ENCODE measurements at places on chromosomes 2 and 18.
A peak's percentile ranks its signal among the peaks of the same experiment; 100 is the strongest.

DNA sequence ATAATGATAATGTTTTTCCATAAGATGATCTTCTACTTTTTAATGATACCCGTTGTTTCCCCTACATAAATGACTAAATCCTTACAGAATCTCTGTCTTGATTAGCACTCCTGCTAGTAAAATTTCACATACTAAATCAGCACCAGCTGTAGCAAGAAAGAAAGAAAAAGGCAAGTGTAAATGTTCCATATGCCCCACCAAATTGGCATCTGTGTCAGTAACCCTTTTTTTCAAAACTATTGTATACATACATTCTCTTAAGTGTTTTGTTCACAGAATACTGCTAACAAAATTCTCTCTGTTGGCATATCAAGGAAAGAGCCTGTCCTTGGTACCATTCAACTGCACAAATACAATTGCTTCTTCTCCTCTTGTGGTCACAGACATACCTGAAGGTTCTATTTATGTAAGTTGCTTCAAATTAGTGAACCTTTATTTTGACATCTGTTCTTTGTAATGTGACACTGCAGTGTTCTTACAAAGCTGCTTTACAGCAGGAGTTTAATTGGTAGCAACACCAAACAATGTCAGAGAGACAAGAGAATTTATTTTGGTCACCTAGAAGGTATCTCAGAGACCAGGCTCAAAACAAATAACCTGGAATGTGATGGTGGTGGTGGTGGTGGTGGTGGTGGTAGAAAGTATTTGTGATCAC lies 641.9 kb downstream of the ZEB2 start:
- no peak for DNase-seq

DNA sequence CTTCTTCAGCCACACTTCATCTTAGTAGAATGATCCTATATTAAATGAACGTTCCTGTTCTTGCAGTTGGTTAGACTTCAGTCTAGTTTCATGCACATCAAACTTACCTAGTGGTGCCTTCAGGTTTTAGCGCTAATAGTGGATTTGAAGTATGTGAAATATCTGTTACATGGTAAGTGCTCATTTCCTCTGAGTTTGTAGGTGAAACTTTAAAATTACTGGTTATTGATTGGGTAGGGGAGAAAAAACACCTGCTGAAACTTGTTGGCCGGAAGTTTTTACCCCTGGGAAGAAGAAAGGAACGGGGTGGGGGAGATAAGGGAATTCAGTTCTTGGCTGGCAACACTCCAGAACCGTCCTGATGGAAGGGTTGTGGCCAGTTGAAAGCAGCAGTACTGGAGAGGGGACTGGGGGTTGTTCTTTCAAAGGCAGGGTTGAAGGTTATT lies 112.8 kb downstream of the SPTBN1 start:
- no peak for DNase-seq

DNA sequence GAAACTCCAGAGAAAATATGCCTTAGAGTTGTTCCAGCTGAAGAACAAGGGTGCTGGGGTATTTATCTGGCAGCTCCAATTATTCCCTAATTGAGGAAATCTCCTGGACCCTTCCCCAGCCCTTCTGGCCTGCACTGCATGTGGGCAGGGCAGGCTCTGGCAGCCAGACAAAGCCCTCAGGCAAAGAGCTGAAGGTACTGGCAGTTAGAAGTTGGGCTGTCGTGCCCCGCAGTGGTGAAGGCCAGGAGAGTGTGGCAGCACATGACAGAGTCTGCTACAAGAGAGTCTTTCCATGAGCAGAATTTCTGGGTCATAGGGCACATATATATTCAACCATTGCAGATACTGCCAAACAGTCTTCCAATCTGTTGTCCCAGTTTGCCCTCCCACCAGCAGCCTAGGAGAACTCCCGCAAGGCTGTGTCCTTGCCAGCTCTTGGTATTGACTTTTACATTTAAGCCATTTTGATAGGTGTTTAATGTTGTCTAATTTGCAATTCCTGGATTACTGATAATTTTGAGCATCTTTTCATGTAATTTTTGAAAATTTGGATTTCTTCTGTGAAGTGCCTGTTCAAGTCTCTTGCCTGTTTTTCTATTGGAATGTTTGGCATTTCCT lies 26.6 kb downstream of the ONECUT2 start:
- DNase-seq, result no peak

GRCh38 chr2:159946326-159946999 lies 116.0 kb downstream of the PLA2R1 start:
- DNase-seq, result no peak

DNA sequence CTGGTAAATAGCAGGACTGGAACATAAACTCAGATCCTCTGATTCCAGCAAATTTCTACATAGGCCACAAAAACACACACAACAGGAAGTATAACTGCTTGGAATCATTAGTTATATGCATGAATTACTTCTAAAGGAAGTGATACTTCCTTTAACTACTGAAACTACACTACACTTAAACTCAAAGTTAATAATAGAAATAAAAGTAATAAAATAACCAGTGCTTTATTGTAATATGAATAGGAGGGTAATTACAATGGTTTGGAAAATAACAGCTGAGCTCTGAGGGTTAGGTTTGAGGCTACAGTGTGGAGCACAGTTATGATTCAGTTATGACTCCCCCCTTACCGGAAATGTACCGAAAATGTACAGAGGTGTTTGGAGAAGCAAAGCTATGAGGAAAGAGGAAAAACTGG lies 18.5 kb upstream of the POLI start:
- no peak for DNase-seq

DNA sequence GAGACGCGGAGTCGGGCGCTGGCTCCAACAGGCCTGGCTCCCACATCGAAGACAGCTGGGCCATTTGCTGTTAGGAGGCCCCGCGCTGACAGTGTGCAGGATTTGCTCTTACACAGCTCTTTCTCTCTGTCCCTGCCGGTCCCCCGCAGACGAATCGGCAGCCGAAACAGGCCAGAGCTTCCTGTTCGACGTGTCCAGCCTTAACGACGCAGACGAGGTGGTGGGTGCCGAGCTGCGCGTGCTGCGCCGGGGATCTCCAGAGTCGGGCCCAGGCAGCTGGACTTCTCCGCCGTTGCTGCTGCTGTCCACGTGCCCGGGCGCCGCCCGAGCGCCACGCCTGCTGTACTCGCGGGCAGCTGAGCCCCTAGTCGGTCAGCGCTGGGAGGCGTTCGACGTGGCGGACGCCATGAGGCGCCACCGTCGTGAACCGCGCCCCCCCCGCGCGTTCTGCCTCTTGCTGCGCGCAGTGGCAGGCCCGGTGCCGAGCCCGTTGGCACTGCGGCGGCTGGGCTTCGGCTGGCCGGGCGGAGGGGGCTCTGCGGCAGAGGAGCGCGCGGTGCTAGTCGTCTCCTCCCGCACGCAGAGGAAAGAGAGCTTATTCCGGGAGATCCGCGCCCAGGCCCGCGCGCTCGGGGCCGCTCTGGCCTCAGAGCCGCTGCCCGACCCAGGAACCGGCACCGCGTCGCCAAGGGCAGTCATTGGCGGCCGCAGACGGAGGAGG lies 3.5 kb downstream of the GDF7 start:
- DNase-seq, result no peak

DNA sequence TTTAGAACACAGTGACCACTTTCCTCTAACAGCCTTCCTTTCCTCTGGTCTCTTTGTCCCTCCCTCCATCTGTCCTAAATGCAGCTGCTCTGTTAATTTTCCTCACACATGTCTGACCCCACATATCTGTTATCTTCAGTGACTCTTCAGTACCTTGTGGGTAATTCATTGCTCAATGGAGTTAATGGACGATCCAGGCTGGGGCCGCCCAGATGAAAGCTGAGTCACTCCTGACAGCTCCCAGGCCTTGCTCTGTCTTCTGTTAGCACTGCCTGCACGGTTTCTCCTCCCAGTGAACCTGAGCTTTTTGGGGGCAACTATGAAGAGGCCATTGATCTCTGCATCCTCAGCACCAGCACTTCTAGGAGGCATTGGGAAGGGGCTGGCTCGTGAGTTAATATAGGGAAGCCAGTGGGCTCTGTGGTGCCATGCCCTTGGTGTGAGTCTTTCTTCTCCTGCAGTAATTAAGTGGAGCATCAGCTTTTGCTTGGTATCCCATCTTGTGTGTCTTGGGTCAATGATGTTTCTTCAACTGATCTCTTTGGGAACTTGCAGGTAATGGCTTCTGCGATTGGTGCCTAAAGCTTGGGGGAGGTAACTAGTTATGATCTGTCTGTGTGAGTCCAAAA lies 67.3 kb downstream of the SNORC start:
- no peak for DNase-seq

DNA sequence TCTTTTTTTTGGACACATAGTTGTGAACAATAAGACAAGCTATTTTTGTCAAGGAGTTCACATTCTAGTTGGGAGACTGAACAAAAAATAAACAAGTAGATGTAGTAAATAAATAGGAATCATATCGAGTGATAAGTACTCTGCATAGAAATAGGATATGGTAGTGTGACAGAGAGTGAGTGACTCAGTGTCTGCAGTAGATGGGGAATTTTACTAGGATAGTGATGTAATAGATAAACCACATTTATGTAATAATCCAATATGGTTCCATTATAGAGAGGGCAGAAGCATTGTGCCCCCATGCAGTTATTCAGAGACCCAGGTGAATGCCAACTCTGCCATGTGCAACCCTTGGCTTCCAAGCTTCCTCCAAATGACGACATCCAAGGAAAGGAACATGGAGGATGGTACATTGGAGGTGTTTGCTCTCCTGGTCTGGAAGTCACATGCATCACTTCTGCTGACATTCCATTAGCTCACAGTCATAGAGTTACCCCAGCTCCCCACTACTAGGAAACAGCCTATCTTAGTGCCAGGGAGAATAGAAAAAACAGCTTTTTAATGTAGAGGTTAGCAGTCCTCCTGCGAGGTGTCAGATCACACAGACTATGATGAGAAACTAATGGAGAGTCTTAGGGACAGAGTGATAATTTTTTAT lies 595.4 kb downstream of the NYAP2 start:
- no peak for DNase-seq

GRCh38 chr2:169354244-169354643 lies 8.1 kb downstream of the LRP2 start:
- no peak for DNase-seq

GRCh38 chr2:234451852-234452625 lies 44.8 kb downstream of the ARL4C start:
- no peak for DNase-seq

DNA sequence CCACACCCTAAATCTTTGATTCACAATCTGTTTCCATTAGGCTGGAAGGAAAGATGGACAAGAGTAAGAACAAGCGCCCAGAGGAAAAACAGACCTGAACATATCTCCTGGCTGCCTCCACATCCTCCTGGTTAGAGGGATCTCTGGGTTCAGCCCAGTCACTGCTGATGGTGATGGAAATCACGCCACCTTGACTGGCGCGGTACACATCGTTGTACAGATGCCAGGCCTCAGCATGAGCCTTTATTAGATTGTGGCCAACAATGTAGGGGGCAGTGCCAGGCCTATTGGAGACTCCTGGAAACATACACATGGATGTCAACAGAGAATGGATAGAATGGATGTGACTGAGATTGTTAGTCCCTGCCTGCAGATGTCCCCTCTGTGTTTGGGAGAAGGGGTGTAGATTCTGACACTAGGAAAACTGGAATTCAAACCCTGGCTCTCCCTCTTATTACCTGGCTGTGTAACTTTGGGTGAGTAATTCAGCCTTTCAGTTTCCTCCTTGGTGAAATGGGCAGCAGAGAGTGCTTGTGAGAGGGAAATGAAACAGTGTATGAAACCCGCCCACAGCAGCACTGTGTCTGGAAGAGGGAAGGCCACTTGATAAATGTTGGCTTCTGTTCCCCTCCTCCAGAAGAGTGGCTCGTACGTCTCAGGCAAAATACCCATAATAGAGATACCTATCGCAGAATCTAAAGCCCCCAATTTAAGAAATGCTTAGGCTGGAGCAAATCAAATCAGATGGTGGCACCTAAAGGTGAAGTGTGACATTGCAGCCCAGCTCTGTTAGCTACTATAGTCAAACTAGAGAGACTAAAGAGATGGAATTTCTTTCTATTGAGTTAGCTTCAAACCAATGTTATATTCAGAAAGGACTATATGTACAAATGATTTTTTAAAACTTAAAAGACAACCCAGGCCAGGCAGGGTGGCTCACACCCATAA lies 36.2 kb downstream of the LCT start:
- DNase-seq, result no peak

- DNase-seq, result no peak
Measured at GRCh38 chr18:59047321-59048047, 92.2 kb upstream of the SEC11C start.

GRCh38 chr2:198917926-198918720 lies 539.6 kb downstream of the SATB2 start:
- no peak for DNase-seq

DNA sequence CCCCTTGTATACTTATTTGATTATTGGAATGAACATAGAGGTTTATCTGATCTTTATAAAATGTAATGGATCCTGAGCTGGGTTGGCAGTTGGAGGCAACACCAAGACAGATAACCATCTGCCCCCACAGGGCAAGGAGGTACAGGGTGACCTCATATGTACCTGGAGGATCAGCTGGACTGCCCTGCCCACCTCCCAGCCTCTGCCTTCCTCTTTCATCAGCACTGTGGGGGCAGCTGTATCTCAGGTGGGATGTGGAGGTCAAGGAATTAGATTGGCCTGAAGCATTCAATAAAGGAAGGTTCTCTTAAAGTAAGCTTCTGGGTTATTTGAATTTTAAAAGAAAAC lies 92.6 kb downstream of the LYPD6 start:
- no peak for DNase-seq

DNA sequence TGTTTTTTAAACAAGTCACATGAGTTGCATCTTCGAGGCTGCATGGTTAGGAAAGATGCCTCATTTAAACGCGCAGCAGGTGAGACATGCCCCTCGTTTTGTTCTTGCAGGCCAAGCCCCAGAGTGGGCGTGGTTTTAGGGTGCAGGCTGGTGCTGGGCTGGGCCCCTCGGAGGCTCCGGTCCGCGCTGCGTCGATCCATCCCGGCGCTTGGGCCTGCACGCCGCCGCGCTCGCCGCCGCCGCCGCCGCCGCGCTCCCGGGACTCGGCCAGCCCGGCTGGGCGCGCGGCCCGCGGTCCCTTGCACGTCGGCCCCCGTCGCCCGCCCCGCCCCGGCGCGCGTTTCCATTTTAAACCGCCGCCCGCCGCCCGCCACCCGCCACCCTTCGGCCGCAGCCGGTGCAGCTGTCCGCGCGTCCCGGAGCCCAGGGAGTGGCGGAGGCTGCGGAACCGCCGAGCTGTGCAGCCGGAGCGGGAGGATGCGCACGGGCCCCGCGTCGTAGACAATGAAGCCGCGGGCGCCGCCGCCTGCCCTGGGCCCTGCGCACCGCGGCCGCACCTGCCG lies 175.5 kb downstream of the AGAP1 start:
- peak; percentile 75 for DNase-seq

DNA sequence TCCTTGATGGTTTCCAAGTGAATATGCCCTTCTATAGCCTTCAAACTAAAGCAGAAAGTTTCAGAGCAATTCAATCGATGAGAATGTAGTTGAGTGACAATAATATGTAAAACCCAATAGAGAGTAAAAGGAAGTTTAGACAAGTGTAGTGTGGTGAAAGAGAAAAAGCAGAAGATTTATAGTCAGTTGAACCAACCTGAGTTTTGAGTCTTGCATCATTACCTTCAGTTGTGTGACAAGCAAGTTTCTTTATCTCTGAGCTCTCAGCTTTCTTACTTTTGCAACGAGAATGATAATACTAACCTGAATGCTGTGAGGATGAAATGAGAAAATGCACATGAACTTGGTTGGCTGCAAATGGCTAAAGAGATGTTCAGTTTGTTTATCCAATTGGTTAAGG lies 40.6 kb upstream of the TMEM247 start:
- DNase-seq, result no peak

GRCh38 chr2:179331061-179331460 lies 66.4 kb upstream of the SESTD1 start:
- no peak for DNase-seq

All from dorsolateral prefrontal cortex (tissue), 122 donors.